ENCODE measurements at places on chromosomes 11 and 22.

GRCh38 chr11:126733685-126734084, 266.9 kb downstream of the KIRREL3 start:
- no peak for DNase-seq

GRCh38 chr11:3085052-3085451, 27.8 kb upstream of the CARS1 start:
- DNase-seq = no peak

DNA sequence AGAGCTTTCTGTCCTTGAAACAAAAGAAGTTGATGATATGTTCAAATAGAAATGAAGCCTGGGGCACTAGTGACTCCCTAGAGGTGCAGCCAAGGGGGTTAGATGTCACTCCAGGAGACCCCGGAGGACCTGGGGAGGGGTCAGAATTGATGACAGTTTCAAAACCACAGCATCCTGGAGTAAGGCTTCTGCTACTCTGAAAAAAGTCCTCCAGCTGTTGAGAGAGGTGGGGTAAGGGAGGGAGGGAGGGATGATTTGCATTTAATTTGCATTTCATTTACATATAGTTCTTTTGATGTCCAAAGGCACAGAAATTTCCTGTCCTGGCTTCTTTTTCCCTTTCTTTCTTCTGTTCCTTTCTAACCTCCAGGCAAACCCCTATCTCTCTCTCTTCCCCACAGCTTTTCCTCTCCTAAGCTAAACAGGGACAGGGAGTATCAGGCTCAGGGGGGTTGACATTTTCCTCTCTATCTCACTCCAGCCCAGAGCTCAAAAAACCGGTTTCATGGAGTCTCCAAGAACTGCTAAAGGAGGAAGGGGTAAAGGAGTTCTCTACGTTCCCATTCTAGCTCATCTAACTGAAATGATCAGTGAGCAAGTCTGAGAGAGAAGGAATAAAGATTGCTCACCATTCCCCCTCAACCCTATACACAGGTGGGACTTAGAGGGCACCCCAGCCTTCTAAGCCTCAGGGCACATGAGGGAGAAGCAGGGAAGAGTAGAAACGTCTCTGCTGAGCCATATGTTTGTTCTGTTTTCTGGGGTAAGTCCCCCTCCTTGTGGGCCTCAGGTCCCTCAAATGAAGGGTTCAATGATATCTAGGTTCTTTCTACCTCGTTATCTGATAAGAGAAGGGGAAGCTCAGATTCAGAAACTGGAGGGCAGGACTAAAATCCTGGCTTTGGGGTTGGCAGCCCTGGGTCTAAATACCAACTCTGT, 3.5 kb upstream of the POU2F3 start:
- no peak for DNase-seq

DNA sequence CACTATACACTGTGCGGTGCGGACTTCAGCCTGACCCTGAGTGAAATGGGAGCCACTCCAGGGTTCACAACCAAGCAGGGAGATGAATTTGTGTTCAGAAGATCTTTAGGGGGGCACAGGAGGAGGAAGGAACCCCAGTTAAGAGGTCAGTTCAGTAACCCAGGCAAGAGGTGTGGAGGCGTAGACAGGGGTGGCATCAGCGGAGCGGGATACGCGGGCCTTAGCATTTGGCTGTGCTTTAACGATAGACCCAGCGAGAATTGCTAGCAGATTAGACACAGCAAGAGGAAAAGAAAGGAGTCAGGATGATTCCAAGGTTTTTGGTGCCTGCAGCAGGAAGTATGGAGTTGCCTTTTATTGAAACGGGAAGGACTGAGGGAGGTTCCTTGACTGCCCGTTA, 46.8 kb downstream of the CTTN start:
- DNase-seq = no peak

- no peak for DNase-seq
These were observed 1.2 kb downstream of the SLC37A4 start for GRCh38 chr11:119029340-119030028.

DNA sequence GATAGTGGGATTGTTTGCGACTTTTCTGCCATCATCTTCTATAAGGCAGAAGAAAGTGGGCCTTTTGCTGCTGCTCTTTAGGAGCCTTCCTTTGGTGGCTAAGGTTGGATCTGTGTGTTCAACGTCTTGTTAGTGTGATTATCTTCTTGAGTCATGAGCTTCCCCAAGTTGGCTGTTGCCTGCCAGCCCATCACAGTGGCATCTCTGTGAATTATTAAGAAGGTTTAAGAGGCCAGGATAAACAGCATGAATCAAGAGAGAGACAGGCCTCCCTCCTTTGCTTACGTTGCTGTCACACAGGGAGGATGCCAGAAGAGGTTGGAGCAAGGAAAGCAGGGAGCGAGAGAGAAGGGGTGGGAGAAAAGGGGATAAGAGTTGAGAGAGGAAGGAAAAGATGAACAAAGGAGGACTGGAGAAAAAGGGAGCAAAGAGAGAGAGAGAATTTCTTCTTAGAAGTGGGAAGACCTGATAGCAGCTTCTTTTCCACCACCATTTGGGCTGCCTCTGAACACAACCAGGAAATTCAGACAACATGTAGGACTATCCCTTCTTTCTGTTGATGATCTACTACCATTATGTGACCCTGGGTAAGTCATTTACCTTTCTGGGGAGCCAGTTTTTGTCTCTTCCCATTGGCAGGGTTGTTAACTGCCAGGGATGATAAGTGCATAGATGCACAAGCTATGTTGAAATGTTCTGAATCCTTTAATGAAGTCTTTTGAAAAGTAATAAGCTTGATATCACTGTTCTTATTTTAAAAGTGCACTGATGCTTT, 126.5 kb downstream of the NAV2 start:
- DNase-seq = no peak

Measured in hippocampal formation (tissue), 2 donors.